ENCODE measurements at places on chromosomes 2 and 18.

DNA sequence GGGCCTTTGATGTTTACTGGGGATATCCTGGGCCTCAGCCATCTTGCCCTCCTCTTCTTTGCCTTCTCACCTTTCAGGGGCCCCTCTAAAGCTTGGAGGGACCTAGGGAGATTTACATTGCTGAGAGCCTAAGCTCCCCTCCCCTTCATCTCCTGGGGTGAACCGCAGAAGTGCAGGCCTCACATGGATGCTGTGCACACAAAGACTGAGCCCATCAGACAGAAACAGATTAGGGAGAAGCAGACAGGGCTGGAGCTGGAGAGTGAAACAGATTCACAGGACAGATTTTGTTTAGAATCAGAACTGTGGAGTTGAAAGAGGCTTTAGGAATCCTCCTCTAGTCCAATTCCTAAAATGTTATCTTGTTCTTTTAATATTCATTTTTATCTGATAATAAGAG is 3.4 kb upstream of the CDK5R2 start:
- DNase-seq: no peak

DNA sequence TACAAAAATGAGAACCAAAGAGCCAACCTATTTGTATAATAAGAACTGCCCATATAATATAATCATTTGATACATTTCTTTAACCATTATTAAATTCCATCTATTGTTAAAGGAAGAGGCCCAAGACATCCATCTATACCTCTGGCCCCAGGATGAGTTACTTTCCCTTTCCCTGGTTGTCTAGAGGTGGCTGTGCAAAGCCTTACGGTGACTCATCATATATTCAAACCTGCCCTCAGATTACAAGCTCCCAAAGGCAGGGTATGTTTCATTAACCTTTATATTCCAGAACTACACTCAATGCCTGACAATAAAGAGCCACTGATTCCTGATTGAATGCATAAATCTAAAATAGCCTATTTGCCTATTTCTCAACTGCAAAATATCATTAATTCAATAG is 105.8 kb upstream of the PID1 start:
- no peak for DNase-seq

- DNase-seq: no peak
Observed at GRCh38 chr2:10195278-10196109, 73.0 kb downstream of the RRM2 start.

DNA sequence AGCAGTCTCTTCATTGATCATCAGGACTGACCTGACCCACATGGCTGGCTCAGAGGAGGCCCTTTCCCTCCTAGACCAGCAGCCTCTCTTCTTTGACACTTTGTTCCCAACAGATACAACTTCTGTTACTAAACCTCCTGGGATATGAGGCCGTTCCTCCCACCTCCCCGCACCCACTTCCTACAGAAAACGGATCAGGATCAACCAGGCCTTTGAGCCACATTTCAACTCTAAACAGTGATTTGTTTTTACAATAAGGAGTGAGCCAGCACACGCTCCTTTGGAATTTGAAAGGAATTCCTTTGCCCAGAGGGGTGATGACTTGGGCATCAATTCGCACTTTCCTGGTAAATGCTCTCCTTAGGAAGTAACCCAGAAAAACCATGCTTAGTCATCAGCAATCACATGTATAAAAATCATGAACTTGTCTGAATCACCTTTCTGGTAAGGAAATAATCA is 180.4 kb downstream of the FAM124B start:
- peak; percentile 98 for DNase-seq

DNA sequence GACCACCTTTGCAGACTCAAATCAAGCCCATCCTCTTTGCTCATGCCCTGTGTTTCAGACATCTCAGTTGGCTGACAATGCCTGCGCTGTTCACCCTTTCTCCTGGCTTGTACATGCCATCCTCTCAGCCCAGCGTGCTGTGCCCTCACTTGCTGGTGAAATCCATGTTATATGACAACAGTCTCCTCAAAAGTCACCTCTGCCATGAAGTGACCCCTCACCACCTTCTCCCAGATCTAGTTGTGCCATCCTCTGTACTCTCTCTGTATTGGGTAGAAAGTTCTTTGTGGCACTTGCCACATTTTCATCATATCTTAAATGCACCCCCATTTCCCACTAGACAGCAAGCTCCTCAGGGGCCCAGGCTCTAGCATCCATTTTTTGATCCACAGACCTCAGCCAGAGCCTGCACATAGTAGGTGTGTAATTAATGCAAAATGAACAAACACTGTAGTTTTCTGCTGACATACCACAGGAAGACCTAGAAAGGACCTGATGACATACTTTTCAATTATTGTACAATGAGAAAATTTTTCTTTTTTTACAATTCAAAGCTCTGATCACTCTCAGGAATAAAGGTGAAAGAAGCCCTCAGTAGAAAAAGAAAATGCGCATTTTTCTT is 22.8 kb downstream of the ZEB2 start:
- DNase-seq: no peak

DNA sequence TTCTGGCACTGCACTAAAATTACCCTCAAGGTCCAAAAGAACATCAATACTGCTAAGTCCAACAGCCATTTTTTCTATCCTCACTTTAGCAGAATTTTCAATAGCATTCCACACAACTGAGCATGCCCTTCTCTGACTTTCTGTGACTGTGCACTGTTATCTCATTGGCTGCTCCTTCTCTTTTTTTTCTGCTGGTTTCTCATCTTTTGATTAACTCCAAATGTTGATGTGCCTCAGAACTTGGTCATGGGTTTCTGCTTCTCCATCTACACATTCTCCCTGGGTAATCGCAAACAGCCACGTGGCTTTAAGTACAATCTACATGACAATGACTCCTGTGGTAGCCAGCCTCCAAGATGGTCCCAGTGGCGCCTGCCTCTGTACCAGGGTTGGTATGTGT is 75.0 kb upstream of the CD226 start:
- no peak for DNase-seq
